ENCODE measurements at places on chromosomes 16 and 17. TPM values are rescaled to one million over a fixed set of nuclear protein-coding genes. Genes with fewer than 3 reads are reported as not detected.

GRCh38 chr17:30819971-30820705 is 4.4 kb downstream of the CRLF3 start:
- no peak overlapping the region for H3K27ac ChIP-seq
- DNase-seq, result no peak
- H3K27me3 ChIP-seq, result no peaks in the 10 kb centered on the region
- H3K4me1 ChIP-seq, result peaks cover 27% of the 10 kb centered on the region

DNA sequence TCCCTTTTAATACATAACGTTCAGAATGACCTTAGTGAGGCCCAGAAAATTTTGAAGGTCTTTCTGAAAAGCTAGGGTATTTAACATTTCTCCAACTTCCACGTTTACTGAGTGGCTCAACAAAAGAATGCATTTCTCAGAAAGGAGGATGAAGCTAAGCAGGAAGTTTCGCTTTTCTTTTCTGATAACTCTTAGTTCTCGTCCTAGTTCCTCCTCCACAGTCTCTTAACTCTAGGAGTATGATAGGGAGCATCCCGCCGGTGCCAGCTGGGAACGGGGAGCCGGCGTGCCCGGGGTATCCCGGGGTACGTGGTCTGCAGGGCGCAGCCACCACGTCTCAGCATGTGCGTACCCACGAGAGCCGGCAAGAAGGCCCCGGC is 363 bp downstream of the KARS1 start:
- peaks cover 60% of the 10 kb centered on the region for H3K4me1 ChIP-seq
- DNase-seq, result no peak
- no peaks in the 10 kb centered on the region for H3K27me3 ChIP-seq

- H3K27me3 ChIP-seq, result no peaks in the 10 kb centered on the region
- DNase-seq, result peak; percentile 78
- H3K4me3 ChIP-seq, result no peak overlapping the region
These were observed 26.6 kb upstream of the ST6GALNAC1 start for GRCh38 chr17:76670020-76670717.

GRCh38 chr17:5565808-5566207 is 18.5 kb downstream of the NLRP1 start:
- H3K4me3 ChIP-seq, result no peak overlapping the region
- DNase-seq, result no peak
- H3K27me3 ChIP-seq, result no peaks in the 10 kb centered on the region
- no peaks in the 10 kb centered on the region for H3K36me3 ChIP-seq
- no peaks in the 10 kb centered on the region for H3K4me1 ChIP-seq
- H3K27ac ChIP-seq, result no peak overlapping the region

FADS6 gene
- total RNA-seq, result not detected

- no peak overlapping the region for H3K27ac ChIP-seq
- H3K36me3 ChIP-seq, result peaks cover 11% of the 10 kb centered on the region
- H3K4me1 ChIP-seq, result peaks cover 38% of the 10 kb centered on the region
- no peaks in the 10 kb centered on the region for H3K27me3 ChIP-seq
These were observed 17.3 kb downstream of the MYO18A start for GRCh38 chr17:29162909-29163341.

DNA sequence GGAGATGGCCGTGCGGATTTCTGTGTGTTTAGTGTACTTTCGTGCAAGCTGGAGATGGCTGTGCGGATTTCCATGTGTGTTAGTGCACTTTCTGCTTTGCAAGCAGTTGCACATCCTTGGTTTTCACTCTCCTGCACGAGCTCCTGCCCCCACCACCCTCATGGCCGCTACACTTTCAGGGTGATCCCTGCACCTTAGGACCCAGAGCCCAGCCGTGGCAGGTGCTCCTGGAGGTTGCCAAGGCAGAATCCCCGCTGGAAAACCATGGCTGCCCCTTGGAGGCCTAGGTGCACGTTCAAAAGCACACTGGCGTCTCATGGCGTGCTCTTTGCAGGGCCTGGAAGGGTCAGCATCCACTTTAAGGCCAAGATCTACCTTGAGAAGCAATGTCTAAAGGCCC is 311.0 kb upstream of the TNRC6C start:
- no peak for DNase-seq
- no peaks in the 10 kb centered on the region for H3K36me3 ChIP-seq
- no peak overlapping the region for H3K4me3 ChIP-seq

FLYWCH2 gene
- 52.4 TPM for total RNA-seq

DPEP3 gene
- total RNA-seq, result not detected

GGT6 gene
- 31.0 TPM for total RNA-seq

DNA sequence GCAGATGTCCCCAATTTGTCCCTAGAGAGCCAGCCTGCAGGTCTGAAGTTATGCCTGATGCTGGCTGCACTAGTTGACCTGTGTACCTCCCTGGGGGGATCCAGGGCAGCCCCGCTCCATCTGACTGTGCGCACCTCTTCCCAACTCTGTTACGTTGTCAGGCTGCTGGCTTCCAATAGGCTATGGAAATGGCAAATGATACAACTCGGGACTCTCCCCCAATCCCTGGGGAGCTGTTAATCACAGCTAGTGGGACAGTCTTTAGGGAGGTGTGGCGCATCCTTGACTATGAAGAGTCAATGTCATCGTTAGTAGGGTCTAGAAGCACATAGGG is 30.1 kb downstream of the GPRC5B start:
- H3K4me3 ChIP-seq, result no peak overlapping the region
- H3K4me1 ChIP-seq, result no peaks in the 10 kb centered on the region
- H3K36me3 ChIP-seq, result peaks cover 9% of the 10 kb centered on the region
- H3K27ac ChIP-seq, result no peak overlapping the region

GRCh38 chr16:1387331-1387730 is 27.2 kb downstream of the UNKL start:
- H3K36me3 ChIP-seq, result peaks cover 95% of the 10 kb centered on the region
- H3K4me1 ChIP-seq, result no peaks in the 10 kb centered on the region

SLC6A2 gene
- not detected for total RNA-seq

GRCh38 chr16:19810817-19811731 is 73.6 kb downstream of the GPRC5B start:
- peaks cover 23% of the 10 kb centered on the region for H3K4me1 ChIP-seq
- DNase-seq, result no peak
- no peaks in the 10 kb centered on the region for H3K36me3 ChIP-seq
- H3K27me3 ChIP-seq, result no peaks in the 10 kb centered on the region
- H3K27ac ChIP-seq, result peak overlapping the region; percentile 84

DNA sequence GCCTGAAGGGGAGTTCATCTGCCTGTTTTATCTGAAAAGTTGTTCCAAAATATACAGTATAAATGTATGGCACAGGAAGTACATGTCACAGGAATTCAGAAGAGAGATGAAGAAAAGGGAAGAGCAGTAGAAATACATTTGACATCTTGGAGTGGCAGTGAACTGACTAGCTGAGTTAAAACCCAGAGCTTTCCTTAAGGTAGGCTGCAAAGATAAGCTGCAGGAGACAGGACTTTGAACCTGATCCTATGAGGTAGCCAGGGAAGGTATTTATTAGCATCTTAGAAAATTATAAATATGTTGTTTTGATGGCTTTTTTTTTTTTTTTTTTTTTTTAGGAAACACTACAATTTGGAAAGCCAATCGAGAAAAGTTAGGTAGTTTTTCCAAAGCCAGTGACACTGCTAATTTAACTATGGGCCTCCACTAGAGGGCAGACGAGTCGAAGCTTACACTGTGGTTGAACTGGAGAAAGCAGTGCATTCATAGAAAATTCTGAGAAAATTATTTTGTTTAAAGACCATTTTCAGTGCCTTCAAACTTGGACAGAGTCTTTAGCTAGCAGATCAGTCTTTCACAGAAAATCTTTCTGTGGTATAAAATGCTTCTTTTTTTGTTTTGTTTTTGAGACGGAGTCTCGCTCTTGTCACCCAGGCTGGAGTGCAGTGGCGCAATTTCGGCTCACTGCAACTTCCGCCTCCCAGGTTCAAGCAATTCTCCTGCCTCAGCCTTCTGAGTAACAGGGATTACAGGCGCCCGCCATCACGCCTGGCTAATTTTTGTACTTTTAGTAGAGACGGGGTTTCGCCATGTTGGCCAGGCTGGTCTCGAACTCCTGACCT is 122.3 kb downstream of the SSH2 start:
- H3K4me3 ChIP-seq, result no peak overlapping the region
- H3K27ac ChIP-seq, result no peak overlapping the region
- H3K27me3 ChIP-seq, result no peaks in the 10 kb centered on the region
- peaks cover 5% of the 10 kb centered on the region for H3K4me1 ChIP-seq
- H3K36me3 ChIP-seq, result no peaks in the 10 kb centered on the region

IL21R gene
- 0.73 TPM for total RNA-seq

DNA sequence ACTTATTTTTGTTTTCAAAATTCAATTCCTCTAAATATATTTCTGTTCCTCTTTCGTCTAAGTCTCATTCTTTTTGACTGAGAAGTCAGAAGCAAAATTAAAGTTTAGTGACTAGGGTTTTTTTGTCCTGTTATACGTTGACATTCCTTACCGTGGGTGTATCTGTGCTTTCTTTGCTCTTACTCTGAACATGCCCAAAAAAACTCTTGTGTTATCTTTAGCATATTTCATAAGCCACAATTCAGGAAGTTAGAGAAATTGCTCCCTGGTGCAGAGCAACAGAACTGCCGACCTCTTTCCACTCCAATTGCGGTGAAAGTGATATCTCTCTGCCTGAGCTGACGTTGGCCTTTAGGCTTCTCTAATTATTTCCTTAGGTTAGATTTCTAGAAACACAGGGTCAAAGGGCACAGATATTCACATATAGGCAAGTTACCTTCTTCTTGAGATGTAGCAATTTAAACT is 65.7 kb downstream of the CENPV start:
- H3K27me3 ChIP-seq, result no peaks in the 10 kb centered on the region
- H3K4me1 ChIP-seq, result peaks cover 54% of the 10 kb centered on the region
- peak; percentile 77 for DNase-seq
- H3K36me3 ChIP-seq, result no peaks in the 10 kb centered on the region
- H3K27ac ChIP-seq, result peak overlapping the region; percentile 93

DNA sequence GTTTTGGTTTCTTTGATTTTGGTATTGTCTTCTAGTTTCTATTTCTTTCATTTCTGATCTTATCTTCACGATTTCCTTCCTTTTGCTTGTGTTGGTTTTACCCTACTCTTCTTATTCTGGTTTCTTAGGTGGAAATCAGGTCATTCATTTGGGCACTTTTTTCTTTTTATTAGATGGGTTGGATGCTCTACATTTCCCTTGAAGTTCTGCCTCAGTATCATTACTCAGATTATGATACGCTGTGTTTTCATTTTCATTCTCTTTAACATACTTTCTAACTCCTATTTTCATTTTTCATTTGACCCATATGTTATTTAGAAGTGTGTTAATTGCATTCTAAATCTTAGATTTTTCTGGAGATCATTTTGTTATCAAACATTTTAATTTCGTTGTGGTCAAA is 108.6 kb downstream of the IRF8 start:
- H3K36me3 ChIP-seq, result no peaks in the 10 kb centered on the region
- no peak overlapping the region for H3K4me3 ChIP-seq
- H3K27me3 ChIP-seq, result peaks cover 16% of the 10 kb centered on the region
- no peaks in the 10 kb centered on the region for H3K4me1 ChIP-seq
- DNase-seq, result no peak
- no peak overlapping the region for H3K27ac ChIP-seq

DNA sequence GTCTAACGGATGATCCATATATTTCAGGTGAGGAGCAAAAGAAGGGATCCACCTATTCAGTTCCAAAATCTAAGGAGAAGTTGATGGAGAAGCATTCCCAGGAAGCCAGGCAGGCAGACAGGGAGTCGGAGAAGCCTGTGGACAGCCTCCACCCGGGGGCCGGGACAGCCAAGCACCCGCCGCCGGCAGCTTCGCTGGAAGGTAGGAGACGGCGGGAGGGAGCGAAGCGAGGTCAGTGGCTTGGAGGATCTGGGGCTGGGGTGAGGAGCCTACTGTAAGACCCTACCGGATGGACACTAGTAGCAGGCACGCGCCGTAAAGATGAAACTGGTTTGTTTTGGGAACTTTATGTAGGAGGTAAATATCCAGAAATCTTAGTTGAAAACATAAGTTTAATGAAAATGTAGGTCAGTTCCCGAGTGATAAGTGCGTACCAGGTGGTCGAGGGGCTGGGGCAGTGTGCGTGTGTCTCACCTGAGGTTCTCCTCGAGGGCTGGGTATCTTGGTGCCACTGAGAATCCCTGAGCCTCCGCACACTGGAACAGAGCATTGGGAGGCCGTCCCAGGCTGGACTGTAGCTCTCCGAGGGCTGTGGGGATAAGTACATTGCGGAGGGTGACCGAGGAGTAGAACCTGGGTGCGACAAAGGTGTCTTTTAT is 714 bp downstream of the SPATA33 start:
- H3K4me1 ChIP-seq, result peaks cover 39% of the 10 kb centered on the region
- peak overlapping the region; percentile 81 for H3K27ac ChIP-seq
- H3K36me3 ChIP-seq, result peaks cover 44% of the 10 kb centered on the region
- DNase-seq, result no peak
- peak overlapping the region; percentile 97 for H3K4me3 ChIP-seq
- H3K27me3 ChIP-seq, result no peaks in the 10 kb centered on the region

DNA sequence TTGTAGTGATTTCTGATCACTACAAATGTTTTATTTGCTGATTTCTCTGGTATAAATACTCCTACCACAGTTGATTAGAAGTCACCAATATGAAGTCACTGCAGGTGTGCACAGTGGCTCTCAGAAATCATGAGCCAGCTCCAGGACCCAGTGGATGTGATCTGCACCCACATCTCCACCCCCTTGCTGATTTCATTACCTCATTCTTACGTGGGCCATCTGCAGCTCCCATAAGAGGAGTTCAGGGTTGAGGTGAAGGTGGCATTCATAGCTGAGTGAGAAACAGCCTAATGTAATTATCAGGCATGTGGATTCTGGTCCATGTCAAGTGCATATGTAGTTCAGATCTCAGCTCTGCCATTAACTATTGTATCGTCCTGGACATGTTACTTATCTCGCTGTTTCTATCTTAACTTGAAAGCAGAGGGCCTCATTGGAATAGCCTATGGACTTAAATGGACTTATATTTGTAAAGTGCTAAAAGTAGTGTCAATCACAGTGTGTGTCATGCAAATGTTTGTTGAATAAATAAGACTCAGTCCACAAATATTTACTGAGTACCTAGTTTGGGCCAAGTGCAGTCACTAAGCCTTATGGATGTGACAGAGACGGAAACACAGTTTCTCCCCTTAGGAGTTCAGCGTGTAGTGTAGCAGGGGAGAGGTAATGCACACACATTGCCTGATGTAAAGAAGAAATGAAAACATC is 40.7 kb upstream of the ZKSCAN2 start:
- no peaks in the 10 kb centered on the region for H3K27me3 ChIP-seq
- H3K27ac ChIP-seq, result no peak overlapping the region
- no peak for DNase-seq
- no peak overlapping the region for H3K4me3 ChIP-seq
- H3K36me3 ChIP-seq, result no peaks in the 10 kb centered on the region

GRCh38 chr16:10871157-10871991 is 5.6 kb upstream of the CIITA start:
- peak; percentile 60 for DNase-seq
- H3K36me3 ChIP-seq, result no peaks in the 10 kb centered on the region
- no peak overlapping the region for H3K4me3 ChIP-seq
- H3K27ac ChIP-seq, result peak overlapping the region; percentile 79
- H3K27me3 ChIP-seq, result no peaks in the 10 kb centered on the region

All from stomach (tissue), 19 donors.